ENCODE measurements at places on chromosomes 7 and 10.

DNA sequence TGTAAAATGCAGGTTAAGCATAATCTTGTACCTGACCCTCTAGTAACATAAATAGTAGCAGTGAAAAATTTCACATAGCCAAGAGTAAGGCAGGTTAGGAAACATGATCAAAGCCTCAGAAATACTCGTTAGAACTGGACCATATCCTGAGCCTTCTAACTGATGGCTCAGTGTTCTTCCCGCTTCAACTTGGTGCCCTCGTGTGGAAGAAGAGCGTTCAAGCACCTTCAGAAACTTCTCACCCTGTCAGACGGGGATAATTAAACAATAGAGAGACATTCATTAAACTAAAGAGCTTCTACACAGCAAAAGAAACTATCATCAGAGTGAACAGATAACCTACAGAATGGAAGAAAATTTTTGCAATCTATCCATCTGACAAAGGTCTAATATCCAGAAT, 124.5 kb downstream of the MYOF start:
- DNase-seq: peak; percentile 17

- no peak for DNase-seq
Measured at GRCh38 chr10:131496351-131497052, 185.0 kb upstream of the TCERG1L start.

DNA sequence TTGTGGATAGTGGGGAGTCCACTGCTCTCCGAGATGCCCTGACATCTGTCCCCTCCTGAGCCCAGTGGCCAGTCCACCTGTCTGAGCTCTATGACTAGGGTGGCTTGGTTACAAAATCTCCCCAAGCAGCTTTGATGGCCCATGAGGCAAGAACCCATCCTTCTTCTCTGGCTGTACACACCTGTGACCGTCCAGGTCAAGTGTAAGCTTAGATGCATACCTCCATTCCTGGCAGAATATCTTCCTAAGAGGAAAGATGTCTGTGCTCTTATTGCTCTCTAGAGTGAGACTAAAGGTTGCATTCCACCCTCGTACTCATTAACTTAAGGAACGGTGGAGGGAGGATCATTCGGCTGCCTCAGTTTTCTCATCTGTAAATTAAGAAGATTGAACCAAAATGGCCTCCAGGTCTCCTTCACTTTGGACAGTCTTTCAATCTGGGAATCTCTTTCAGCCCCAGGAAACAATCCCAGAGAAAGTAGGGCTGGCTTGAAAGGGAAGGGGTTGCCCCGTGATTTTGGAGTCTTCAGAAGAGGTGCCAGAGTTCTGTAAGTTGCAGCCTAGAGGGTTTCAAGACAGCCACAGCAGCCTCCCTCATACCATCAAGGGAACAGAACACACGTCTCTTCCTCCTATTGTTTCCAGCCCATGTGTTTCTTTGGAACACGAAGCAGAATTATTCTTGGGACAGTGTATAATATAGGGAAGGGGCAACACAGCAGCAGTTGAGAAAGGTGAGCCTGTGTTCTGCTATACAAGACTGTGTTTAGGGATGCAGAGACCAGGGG, 5.5 kb downstream of the HOXA4 start:
- no peak for DNase-seq

- no peak for DNase-seq
Measured at GRCh38 chr7:53475776-53476175, 440.3 kb downstream of the POM121L12 start.

DNA sequence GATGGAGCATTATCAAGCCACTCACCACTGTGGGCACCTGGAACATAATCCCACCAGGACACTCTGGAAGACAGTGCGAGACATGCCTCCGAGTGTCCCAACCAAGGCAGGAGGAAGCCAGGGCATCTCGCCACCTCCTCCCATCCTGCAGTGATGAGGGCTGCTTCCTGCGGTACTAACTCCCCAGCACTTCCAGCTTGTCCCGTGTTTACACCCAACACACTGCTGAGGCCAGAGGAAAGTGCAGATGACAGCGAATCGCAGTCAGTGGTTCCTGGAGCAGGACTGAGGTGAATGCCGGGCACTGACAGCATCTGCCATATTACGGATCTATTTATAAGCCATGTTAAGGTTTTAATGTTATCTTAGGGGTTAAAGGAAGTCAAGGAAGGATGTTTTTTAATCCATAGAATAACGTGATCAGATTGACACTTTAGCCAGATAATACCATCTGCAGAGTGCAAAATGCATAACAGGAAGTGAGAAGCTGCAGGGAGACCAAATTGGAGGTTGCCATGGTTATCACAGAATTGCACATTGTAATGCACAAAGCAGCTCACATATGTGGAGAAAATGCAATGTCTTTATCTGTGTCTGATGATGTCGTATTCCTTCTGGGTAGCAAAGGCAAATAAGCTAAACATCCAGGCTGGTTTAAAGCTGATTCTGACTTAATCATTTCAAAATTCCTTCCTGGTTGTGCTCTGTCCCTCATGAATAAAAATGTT, 314.1 kb upstream of the C7orf33 start:
- DNase-seq: no peak

- no peak for DNase-seq
Measured at GRCh38 chr7:153858355-153858754, 193.8 kb upstream of the DPP6 start.

DNA sequence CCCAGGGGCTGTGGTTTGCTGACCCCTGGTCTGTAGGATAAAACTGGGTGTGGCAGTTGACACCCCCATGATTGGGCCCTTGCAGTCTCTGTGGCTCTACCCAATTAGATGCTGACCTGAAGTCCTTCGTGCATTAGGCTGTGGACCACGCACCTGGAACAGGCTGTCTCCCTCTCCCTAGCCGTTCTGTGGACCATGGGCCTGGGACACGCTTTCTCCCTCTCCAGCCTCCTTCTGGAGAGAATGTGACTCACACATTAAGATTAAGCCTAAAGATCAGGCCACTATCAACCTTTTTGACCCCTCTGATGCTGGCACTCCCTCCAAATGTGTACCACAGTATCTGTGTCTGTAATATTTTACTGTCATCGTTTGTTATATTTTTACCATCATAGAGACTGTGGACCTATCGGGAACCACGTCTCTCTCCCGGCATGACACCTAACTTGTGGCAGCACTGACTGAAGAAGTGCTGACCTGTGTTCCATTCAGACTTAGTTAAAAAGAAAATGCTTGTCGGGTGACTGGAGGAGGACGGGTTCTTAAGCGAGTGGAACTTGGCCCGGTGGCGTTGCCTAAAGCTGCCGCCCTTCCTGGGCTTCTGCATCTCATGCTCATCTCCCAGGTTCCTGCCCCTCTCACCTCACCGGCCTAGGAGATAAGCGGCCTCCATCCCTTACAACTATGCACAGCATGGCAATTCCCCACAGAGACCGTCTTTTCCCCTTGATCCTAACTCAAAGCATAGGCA, 92.8 kb downstream of the WDR37 start:
- DNase-seq: no peak

- DNase-seq: no peak
Measured at GRCh38 chr7:41574377-41574776, 128.5 kb downstream of the INHBA start.

DNA sequence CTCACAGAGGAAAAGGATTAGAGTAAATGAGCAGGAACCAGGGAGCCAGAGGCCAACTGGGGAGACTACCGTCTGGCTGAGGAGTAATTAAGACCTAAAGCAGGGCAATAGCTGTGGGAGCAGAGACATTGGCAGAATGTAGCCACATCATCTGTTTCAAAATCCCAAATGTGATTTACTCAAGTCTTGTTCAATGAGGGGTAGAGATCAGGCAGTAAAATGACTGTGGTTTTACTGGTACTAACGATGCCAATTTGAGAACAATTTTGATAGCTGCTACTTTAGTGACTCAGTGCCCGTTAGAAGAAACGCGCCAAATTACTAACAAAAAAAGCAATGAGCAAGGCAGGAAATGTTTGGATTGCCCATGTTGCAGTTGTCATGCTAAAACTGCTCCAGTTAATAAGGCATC, 12.7 kb upstream of the MIOS start:
- DNase-seq: peak; percentile 58

- DNase-seq: no peak
Measured at GRCh38 chr10:88489107-88489506, 94.0 kb downstream of the RNLS start.

GRCh38 chr10:43167498-43167889, 29.2 kb downstream of the CSGALNACT2 start:
- DNase-seq: no peak

DNA sequence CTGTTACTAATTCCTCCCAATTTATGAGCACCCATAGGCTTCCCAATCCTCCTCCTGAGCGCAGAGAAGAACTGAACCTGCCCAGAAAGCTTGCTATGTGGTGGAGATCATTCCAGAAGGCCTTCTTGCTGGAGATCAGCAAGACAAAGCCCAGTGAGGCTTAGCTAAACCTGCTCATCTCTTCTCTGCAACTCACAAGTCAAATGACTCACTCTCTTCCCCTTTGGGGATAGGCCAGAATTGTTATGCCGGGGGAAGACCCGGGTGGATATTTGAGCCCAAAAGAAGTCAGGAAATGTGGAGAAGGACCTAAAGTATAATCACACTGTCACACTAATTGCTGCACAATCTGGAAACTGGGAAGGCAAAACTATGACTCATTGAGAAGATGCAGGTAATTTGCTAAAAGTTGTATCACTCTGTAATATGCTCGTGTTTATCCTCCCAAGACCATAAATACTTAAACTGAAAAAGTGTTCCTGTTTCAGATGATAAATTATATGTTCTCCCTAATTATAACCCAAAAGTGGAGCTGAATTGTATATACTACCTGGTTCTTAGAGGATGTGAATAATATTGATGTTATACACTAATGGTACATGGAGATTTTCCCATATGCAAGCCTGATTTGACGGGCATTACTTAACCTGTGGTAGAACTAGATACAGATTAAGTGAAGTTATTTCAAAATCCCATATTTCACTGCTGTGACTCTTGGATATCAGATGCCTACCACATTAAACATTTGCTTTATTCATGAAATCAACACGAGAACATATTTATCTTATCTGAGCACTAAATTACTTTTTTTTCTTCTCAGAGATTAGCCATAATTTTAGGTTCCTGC, 6.4 kb downstream of the NEBL start:
- DNase-seq: no peak

DNA sequence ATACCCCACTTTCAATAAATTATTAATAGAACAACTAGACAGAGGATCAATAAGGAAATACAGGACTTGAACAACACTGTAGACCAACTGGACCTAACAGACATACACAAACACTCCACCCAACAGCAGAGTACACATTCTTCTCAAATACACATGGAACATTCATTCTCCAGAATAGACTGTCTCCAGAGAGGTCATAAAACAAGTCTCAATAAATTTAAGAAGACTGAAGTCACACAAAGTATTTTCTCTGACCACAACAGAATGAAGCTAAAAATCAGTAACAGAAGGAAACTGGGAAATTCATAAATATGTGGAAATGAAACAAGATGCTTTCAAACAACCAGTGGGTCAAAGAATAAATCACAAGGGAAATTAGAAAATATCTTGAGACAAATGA, 119.8 kb downstream of the SMURF1 start:
- no peak for DNase-seq

DNA sequence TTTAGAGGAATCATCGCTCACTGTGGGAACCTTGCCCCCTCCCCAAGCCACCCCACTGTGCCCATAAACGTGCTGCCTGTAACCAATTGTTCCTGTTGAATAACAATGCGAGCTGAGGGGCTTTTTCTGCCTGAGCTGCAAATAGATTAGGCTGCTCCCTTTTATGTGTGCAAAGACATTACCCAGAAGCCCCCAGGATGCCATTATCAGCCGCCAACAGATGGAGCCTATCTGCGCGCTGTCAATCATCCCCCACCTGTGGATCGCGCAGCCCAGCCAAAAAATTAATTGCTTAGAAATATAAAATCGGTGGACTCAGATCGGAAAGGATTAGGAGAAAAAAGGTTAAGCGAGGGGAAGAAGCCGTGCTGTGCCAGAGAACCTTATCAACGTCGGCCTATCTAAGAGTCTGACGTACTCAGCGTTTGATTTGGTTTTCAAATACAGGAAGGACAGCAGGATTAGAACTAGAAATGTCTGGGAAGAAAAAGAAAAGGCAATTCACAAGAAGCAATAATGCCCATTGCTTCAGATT, 167.3 kb upstream of the MYO3A start:
- DNase-seq: no peak

DNA sequence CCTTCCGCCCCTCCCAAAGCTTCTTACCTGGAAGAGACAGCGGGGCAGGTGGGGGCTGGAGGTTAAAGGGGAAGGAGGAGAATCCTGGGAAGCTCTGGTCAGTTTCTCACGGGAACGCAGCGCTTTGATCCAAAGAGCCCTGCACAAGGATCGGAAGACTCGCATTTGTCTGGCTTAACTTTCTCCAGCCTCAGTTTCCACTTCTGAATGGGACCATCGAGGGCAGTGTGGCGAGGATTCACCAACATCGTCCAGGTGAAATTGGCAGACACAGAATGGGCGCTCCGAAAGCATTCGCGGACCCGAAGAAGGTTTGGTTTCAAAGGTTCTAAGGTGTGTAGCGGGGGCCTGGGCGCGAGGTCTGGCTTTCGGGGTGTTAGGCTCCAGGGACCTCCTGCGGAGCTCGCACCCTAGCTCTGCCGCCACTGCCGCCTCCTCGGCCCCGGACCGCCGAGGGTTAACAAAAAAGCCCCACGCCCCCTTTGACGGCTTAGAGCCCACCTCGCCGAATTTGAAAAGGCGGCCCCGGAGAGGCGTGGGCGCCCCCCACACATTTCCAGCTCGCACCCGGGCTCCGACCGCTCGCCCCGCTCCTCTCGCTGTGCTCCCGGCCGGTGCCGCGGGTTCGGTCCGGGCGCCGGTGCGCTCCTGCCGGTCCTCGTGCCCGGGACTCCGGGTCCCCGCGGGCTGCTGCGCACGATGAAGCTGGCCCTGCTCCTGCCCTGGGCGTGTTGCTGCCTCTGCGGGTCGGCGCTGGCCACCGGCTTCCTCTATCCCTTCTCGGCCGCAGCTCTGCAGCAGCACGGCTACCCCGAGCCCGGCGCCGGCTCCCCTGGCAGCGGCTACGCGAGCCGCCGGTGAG, at the start of gene COL26A1:
Gene COL26A1, plus strand, starts transcription at position 542 of the 862 bp plus-strand sequence. Its CDS starts 158 bp downstream, at position 700.
- DNase-seq: no peak

GRCh38 chr7:46932676-46933424, 649.1 kb downstream of the TNS3 start:
- DNase-seq: no peak

DNA sequence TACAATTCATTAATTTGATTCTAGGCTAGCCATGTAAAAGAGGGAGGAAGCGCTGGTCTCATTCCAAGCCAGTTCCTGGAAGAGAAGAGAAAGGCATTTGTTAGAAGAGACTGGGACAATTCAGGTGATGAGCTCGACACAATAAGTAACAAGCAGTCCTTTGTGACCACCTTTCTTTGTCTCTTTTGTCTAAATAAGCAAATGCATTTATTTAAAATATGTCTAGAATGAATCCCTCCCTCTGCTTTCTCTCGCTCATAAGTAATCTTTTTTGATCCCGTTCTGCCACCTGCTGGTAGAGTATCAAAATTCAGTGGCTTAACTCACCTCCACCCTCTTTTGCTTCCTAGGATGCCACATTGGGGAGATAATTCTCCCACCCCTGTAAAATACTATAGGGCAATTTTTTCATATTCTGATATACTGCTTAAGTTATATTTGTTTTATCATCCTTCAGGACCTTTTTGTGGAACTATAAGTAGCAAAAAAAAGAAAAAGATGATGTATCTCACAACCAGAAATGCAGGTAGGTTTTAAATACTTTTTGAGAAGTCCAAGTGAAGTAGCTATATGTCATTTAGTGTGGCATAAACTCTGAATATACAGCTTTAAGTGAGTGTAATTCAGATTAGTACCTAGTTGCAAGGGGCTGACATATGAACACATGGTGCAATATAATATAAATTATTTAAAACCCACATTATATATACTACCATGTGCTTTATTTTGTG, 91.5 kb downstream of the GSDME start:
- DNase-seq: peak; percentile 21
